RWPE1 (cell line): ENCODE measurements at places on chromosomes 1 and 21.

DNA sequence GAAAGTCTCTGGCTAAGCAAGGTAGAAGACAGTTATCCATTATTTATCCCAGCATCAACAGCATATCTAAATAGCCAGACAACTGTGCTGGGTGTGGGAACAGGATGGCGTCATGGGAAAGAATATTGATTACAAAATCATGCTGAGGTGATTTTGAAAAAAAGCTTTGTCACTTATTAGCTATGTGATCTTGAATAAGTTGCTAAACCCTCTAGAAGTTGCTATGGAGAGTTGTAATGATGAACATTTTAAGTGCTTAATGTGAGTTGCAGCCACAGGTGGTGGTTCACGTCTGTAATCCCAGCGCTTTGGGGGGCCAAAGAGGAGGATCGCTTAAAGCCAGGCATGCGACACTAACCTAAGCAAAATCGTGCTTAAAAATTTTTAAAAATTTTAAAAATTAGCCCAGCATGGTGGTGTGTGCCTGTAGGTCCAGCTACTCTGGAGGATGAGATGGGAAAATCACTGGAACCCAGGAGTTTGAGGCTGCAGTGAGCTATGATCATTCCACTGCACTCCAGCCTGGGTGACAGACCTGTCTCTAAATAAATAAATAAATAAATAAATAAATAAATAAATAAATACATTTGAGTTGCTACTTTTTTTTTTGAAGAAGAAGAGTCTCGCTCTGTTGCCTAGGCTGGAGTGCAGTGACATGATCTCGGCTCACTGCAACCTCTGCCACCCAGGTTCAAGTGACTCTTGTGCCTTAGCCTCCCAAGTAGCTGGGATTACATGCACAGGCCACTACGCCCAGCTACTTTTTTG, 33.6 kb downstream of the WNT2B start:
- no peak for DNase-seq

GRCh38 chr1:215004121-215004827, 78.3 kb upstream of the KCNK2 start:
- no peak for DNase-seq

GRCh38 chr1:33346927-33347649, 26.2 kb upstream of the A3GALT2 start:
- peak; percentile 87 for DNase-seq

GRCh38 chr1:74010206-74010605, 187.8 kb downstream of the LRRIQ3 start:
- DNase-seq: no peak

- peak; percentile 81 for DNase-seq
Observed at GRCh38 chr1:109620401-109620791, 759 bp downstream of the AMPD2 start.

- no peak for DNase-seq
Observed at GRCh38 chr1:18166341-18166740, 58.7 kb downstream of the IGSF21 start.

DNA sequence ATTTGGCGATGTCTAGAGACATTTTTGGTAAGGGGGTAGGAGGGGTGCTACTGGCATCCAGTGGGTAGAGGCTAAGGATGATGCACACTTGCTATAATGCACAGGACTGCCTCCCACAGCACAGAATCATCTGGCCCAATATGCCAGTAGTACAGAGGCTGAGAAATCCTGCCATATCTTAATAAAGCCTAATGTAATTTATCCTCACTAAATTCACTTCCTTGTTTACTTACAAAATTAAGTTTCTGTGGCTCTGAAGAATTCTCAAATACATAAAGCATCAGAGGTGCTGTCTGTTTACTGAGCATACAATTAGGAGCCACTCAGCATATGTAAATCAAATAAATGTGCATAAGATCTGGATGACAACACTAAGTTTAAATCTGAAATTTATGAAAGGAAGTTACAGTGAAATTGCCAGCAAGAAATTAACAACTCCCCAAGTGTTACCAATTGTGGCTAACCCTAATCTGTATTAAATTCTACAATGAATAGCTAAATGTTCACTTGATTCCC, 26.5 kb downstream of the NGF start:
- DNase-seq: no peak

DNA sequence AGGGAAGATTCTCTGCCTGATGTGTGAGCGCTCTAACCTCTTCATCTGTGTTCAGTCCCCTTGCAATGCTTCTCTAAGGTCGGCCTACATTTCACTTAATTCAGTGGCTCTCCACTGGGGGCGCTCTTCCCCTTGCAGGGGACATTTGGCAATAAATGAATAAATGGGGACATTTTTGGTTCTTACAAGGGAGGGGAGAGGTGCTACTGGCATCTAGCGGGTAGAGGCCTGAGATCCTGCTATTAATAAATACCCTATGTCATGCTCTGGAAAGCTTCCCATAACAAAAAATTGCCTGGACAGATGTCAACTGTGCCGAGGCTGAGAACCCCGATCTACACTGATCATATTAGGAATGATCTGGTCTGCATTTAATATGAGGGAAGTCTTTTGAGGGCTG, 25.9 kb upstream of the DNAJC11 start:
- peak; percentile 54 for DNase-seq

- DNase-seq: no peak
Observed at GRCh38 chr1:110593902-110594301, 12.3 kb downstream of the KCNA2 start.

GRCh38 chr1:154923695-154924094, 12.8 kb downstream of the PMVK start:
- DNase-seq: no peak

DNA sequence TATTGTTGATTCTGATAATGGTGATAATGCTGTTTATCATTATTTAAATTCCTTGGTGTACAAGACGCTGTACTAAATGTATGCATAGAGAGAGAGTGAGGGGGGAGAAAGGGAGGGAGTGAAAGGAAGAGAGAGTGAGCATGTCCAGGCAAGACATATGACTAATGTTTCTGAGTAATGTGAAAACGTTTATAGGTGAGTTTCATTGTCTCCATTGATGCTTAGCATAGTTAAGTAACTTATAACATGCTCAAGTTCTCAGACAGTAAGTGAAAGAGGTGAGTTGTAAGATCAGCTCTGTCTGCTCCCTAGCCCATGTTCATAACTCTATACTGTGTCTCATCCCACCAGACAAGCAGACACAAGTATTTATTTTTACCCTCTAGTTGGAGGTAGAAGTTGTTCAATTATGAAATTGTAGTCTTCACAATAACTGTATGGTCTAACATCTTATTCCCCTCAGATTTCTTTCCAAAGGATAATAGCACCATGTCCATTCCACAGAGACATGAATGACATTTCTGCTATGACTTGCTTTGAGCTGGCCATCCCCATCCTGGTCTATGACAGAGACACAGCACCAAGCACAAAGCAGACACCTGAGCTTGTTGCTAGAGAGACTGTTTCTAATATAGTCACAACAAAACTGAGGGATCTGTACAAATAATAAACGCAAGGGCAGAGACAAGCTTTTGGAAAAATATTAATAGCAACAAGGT, 285.1 kb downstream of the CACNA1E start:
- peak; percentile 86 for DNase-seq

GRCh38 chr1:214341932-214342331, 61.0 kb downstream of the SMYD2 start:
- no peak for DNase-seq

GRCh38 chr1:217540321-217540720, 90.6 kb downstream of the GPATCH2 start:
- DNase-seq: no peak

GRCh38 chr1:161631076-161631475, at the start of gene FCGR3B:
FCGR3B (minus strand) TSS chr1:161631176; CDS start chr1:161631094, 82 bp downstream.
- no peak for DNase-seq

- peak; percentile 62 for DNase-seq
Observed at GRCh38 chr1:115089420-115090185, at the start of gene TSPAN2. TSPAN2 (minus strand) TSS chr1:115089503; CDS start chr1:115089432, 71 bp downstream.

- DNase-seq: no peak
Observed at GRCh38 chr1:41941381-41941780, 22.7 kb upstream of the HIVEP3 start.

GRCh38 chr1:178844436-178844835, 26.4 kb downstream of the ANGPTL1 start:
- DNase-seq: no peak

GRCh38 chr1:912740-913301, 10.9 kb upstream of the SAMD11 start:
- no peak for DNase-seq

DNA sequence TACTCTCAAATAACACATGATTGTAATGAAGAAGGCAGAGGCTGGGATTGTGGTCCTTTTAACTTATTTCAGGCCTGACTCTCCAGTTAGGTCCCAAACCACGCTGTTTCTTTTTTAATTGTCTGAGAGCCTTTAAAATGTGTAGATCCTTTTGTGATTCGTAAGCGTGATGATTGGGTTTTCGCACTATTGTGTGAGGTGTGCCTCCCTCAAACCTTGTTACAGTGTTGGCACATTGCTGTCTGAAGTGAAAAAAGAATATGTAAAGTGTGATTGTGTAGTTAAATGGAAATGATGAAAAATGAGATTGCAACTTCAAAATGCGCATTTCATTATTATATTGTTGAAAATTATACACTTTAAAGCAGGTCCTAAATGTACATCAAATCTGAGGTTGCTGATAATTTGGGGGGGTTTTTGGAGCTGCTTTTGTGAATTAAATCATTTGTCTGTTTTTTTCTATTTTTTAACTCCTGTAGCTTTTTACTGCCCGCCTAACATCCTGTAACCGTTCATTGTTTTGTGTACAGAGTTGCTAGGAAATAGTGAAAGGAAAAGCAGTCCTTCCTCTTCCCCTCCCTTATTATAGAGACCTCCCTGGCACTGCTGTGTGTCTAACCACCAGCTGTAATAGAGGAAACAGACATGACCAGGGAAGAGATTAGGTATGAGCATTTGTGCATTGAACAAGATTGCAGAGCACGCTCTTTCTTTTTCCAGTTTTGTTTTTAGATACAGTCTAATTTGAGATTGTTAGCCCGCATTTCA, 43.3 kb downstream of the IARS2 start:
- DNase-seq: no peak

- no peak for DNase-seq
Observed at GRCh38 chr1:116397728-116398127, 24.7 kb downstream of the ATP1A1 start.

- no peak for DNase-seq
Observed at GRCh38 chr1:166258017-166258416, 91.2 kb upstream of the FAM78B start.

- peak; percentile 55 for DNase-seq
Observed at GRCh38 chr21:38323721-38324531, 67.1 kb downstream of the KCNJ15 start.

DNA sequence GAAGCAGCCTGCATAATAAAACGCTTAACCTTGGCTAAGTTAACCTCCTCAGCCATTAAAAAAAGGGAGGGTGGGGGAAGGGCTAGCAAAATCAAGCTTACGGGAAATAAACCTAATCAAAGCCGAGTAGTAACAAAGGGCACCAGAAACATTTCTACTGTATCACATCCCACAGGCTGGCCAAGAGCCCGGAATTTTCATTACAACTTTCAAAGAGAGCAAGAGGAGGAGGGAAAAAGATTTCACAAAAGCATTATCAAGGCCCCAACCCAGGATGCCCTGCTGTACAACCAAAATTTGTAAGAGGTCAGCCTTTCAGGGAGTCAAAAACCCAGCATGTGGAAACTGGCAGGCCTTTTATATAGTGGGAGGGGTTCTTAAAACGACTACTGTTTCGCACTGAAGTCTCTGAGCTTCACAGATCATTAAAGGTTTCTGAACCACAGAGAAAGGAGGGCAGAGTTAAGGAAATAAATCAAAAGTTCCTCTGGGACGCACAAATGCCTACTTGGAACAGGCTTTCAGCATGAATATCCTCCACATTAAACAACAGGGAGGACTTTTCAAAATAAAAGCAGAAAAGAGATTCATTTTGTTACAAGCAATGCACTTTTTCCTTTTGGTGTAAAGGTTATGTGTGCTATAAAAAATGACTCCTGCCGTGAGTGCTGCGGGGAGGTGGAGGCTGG, 90.4 kb downstream of the SLC45A1 start:
- DNase-seq: no peak

GRCh38 chr1:197715806-197716205, 59.5 kb downstream of the DENND1B start:
- DNase-seq: no peak

DNA sequence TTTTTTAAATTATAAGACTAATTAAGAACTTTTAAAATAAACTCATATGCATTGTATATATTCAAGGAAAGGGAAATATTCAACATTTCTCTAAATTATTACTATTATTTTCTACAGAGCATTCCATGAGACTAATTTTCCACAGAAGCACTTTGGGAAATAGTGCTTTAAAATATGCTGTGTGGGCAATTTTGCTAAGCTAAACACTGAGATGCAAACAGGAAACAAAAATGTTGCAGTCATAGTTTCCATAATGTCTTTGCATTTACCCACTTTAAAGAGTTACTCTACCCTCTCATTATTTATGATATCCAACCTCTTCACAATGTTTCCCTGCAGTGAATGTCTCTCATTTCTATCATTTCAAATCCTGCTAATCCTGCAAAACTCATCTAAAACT, 269.6 kb upstream of the BEND5 start:
- DNase-seq: no peak

DNA sequence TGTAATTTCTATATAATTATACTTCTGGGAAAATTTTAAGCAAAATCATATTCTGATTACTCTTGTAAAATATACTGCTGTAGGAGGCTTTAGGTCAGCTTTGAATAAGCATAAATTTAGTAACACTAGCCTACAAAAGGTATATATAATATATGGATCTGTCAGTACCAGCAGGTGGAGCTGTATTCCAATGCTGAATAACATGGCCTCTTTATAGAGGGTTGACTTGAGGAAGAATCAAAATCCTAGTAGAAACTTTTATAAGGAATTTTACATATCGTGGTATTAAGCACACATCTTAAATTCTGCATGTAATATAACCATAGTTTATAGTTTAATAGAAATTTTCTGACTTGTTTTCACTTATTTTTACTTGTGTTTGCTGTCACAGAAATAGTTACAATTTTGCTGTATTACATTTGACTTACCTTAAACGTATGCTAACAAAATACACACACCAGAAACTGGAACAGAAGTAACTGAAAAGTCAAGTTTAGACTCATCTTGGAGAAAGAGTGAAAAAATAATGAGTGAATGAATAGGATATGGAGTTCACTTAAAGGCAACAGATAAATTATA, 79.3 kb downstream of the HMCN1 start:
- peak; percentile 37 for DNase-seq

GRCh38 chr21:34021726-34022125, 51.7 kb upstream of the MRPS6 start:
- DNase-seq: no peak

GRCh38 chr1:204398197-204399125, 13.2 kb downstream of the PPP1R15B start:
- DNase-seq: peak; percentile 98
